ENCODE measurements at places on chromosomes 4 and X.

- DNase-seq, result no peak
Observed at GRCh38 chr4:76301775-76302162, 4.8 kb upstream of the STBD1 start.

- no peak for DNase-seq
Observed at GRCh38 chr4:156101571-156101970, 147.9 kb upstream of the CTSO start.

GRCh38 chr4:173420324-173420752 is 21.4 kb upstream of the SCRG1 start:
- DNase-seq, result no peak

GRCh38 chr4:80138551-80139538 is 58.5 kb upstream of the PRDM8 start:
- peak; percentile 23 for DNase-seq

DNA sequence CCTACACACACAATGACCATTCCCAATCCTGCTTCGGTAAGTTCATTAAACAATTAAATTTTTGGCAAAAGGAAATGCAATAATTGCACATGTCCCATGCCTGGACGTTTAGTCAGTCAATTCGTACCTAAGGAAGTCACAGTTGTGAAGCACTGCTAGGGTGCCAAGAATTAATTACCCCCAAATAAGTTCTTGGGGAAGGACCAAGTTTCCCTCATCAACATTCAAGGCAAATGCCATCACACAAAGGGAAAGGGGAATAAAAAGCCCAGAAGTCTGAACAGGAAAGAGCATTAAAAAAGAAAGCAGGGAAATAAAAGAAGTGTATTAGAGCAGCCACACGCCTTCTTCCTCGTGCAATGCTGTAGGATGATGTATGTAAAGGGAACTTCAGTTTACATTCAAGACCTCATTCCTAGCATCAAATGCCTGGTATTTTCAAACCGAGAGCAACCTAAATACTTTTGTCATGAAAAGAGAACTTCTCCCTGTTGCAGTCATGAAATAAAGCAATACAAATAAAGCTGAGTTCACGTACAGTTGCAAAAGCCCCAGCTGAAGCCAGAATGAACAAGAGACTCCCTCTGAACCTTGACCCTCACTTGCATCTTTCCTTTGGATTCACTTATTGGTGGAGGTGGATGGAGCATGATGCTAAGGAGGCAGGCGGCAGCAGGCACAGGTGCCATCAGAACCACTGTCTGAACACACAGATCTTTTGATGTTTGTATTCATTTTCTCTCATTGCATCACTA is 124.0 kb upstream of the PPARGC1A start:
- no peak for DNase-seq

- no peak for DNase-seq
Observed at GRCh38 chrX:37759351-37759750, 20.5 kb upstream of the CYBB start.

- DNase-seq, result no peak
Observed at GRCh38 chr4:13989501-13989900, 362.0 kb upstream of the BOD1L1 start.

DNA sequence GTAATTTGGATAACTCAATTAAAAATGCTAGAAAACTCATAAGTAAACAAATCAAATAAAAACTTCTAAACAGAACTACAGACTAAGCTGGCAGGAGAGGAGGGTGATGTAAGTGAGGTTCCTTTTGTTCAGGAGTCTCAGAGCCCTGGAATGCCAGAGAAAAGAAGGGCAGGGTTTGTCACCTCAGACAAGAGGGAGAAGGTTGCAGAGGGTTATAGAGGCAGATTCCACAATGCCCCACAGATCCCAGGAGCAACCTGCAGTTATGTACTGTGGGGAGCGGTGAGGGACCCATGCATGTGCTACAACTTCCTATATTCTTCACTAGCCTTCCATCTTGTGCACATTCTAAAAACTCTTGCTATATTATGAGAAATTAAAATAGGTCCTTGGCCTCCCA is 129.7 kb downstream of the CFAP299 start:
- DNase-seq, result no peak

GRCh38 chr4:26418107-26418506 is 72.2 kb downstream of the CCKAR start:
- DNase-seq, result no peak

DNA sequence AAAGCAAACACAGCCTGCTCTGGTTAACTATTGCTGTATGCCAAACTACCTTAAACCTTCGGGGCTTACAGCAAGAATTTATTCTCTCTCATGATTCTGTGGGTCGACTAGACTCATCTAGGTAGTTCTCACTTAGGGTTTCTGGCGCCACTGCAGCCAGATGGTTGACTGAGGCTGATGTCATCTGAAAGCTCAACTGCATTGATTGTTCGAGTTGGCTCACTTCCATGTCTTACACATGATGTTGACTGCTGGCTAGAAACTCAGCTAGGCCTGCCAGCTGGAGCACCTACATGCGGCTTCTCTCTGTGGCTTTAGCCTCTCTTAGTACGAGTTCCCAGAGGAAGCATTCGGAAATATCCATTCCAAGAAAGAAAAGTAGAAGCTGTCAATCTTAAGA is 103.2 kb downstream of the SRPX start:
- DNase-seq, result no peak

DNA sequence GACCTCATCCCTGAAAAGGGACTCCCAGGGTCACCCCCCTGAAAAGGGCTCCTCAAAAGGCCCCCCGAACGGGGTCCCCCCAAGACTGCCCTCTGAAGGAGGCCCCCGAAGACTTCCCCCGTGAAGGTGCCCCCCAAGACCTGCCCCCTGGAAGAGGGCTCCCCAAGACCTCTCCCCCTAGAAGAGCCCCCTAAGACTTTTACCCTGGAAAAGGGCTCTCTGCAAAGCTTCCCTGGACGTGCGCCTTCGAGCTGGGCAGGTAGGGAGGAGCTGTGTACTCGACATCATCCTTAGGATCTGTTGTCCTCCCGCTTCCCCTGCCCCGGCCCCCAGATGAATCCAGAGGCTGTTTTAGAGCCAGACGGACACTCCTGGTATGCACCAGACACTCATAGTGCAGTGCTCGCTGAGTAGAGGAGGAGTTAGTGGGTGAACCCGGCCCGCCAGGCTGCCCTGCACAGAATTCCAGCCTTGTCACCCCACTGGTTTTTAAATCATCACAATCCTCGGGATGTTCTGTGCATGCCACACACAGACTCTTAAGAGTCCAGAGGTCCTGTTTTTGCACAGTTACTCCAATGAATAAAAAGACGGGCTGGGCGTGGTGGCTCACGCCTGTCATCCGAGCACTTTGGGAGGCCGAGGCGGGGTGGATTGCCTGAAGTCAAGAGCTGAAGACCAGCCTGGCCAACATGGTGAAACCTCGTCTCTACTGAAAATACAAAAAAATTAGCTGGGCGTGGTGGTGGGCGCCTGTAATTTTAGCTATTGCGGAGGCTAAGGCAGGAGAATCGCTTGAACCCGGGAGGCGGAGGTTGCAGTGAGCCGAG is 5.7 kb upstream of the SLC25A6 start:
- no peak for DNase-seq

GRCh38 chrX:105052926-105053325 is 167.6 kb downstream of the TEX13A start:
- no peak for DNase-seq

DNA sequence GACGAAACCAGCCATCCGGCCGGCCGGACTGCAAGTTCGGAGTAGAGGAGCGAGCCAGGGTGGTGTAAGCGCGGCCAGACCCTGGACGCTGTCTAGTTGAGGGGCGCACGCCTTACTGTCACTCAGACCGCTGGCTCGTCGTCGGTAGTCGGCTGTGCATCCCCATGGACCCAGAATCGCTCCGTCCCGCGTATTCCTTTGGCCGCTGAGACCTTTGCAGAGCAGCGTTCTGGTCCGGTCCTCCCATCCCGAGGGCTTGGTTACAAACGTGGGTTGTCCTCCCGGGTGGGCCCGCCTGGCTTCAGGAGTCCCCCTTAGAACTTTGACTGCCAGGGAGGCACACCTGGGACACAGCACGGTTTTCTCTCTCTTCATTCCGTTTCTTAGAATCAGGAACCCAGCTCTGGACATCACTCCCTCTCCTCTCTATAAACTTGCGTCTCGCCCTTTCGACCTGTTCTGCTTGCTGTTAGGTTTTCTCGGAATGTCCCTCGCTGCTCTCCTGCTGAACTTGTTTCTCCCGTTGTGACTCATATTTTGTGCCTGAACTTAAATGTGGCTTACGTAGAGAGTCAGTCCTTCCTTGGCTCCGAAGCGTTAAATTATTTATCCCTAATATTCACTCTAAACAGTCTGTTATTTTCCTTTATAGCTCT is 672 bp downstream of the PGM2 start:
- no peak for DNase-seq

DNA sequence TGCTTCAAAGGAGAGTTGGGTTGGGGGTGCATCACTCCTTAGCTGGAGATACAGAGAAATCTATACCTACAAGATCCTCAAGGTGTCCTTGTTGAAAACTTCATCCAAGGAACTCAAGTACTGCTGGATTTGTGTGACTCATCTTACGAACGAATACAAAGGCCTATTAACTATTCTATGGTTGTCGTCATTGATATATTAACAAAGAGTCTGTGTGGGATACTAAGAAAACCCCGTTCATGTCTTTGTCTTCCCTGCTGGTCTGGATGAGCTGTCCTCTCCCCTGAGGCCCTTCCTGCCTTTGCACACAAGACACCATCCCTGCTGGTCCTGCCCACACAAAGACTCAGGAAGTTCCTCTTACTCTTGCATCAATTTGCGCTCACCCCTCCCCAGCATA is 54.9 kb upstream of the IRF2 start:
- no peak for DNase-seq

DNA sequence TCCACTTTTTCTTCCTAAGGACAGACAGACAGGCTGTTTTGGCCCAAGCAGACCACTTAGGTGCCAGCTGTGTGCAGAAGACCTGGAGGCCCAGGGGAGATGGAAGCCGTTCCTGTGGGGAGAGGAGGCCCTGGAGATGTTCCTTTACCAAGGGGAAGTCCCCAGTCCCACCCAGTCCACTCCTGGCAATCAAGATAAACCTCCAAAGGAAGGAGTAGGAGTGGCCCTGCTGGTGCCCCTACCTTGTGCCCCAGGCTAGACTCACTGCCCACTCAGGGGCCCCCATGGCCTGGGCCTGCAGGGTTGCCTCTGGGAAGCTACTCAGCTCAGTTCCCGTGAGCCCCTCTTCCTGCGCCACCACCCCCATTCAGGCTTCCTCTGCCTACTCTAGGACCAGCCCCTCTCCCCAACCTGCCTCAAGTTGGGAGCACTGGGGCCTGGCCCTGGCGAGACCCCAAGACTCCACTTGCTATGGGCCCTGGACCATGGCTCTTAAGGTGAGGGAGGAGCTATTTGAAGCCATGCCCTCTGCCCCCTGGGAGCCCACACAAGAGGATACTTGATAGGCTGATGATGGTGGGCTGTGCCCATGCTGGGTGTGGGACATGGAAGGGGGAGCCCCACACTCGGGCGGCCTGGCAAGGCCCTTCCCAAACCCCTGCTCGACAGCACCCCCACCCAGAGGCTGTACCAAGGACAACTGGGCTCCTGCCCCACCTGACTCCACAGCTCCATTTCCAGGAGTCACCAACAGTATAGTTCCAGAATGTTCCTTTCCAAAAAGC is 24.8 kb upstream of the RNF4 start:
- DNase-seq, result no peak

- DNase-seq, result peak; percentile 70
Observed at GRCh38 chr4:76949276-76950051, at the start of gene SEPTIN11. SEPTIN11 (plus strand) TSS chr4:76949752; CDS start chr4:76949904, 152 bp downstream.

- DNase-seq, result no peak
Observed at GRCh38 chr4:14184767-14185166, 557.2 kb upstream of the BOD1L1 start.

DNA sequence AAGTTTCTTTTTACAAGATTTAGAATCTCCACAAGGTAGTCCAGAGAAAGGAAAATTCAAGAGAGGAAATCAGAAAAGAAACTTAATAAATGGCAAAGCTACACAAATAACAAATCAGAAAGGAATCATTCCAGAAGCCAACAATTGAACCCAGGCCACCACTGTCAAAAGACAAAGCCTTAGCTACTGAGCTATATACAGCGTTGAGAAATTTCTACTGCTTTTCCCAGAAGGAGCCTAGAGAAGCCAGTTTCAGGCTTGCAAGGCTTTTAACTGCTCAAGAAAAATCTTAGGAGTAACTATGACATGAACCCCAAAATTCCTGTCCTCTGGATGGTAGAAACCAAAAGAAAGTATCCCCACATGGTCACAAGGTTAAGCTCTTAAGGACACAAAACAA is 129.0 kb downstream of the DMD start:
- DNase-seq, result no peak

- no peak for DNase-seq
Observed at GRCh38 chrX:120614816-120615215, 10.9 kb downstream of the MCTS1 start.

- DNase-seq, result no peak
Observed at GRCh38 chr4:77742054-77742453, 77.1 kb downstream of the CNOT6L start.

- DNase-seq, result no peak
Observed at GRCh38 chr4:40448875-40449274, 113.7 kb downstream of the CHRNA9 start.

- no peak for DNase-seq
Observed at GRCh38 chrX:132412208-132412607, 76.6 kb downstream of the MBNL3 start.

- DNase-seq, result no peak
Observed at GRCh38 chrX:105458846-105459245, 238.4 kb upstream of the TEX13A start.

- DNase-seq, result no peak
Observed at GRCh38 chr4:46804781-46805413, 104.1 kb downstream of the COX7B2 start.

GRCh38 chr4:84455697-84456096 is 43.4 kb downstream of the NKX6-1 start:
- no peak for DNase-seq

GRCh38 chr4:1379351-1379781 is 26.9 kb downstream of the NKX1-1 start:
- DNase-seq, result no peak

DNA sequence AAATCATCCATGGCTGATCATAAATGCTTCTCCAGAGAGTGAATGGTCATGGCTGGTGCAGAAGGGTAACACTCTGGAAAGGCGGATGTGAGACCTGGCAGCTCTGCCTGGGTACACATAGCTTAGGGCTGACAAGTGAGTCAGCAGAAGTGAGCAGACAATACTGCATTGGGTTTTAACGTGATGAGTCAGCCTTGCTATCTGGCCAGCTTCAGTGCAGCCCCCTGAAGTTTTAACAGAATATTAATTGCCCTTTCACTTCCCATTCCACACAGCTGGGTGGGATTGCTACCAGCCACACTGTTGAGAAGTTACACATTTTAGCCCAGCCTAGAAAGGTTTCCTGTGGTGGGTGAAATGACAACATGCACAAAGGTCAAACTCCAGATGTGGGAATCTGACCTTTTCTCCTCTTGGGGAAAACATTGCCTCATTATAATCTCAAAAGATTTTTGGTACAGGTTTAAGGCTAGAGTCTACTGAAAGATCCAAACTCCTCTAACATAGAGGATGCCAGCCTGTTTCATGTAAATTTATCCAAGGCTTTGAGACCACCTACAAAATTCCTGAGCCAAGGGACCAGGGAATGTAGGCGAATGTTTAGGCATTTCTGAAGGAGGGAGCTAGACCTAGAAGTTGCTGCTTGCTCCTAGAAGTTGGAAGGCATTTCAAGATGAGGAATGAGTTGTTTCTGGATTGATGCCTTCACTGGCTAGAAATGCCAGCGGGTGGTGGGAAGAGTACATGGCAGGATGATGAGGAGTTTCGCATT is 230.3 kb upstream of the PGRMC2 start:
- DNase-seq, result no peak

GRCh38 chr4:126369076-126369475 is 1054.3 kb downstream of the FAT4 start:
- DNase-seq, result no peak

Measured in stimulated activated CD8-positive, alpha-beta memory T cell treated with anti-CD3 and anti-CD28 coated beads, Interleukin-15, amount 100 ng/mL, for 4 hours (primary cell).